Stimulated activated CD4-positive, alpha-beta T cell treated with anti-CD3 and anti-CD28 coated beads, Interleukin-4, amount 100 ng/mL, for 1 hour (primary cell): ENCODE measurements at places on chromosomes 13 and 19.
A peak's percentile ranks its signal among the peaks of the same experiment; 100 is the strongest.

DNA sequence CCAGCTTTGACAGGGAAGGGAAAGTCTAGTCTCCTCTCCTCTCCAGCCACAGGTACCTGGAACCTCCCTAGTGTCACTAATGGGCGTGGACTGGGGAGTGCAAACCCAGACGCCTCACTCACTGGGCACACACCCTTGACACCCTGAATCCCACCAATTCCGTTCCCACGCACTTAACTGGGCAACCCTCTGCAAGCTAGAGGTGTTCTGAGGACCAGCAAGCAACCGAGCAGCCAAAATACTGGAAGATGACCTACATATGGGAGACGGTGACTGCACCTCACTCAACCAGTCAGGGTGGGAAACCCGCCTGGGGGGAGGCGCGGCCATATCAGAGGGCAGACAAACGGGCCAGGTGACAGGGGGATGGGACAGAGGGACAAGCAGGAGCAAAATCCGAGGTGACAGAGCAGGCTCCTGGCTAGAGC lies 991 bp downstream of the ABHD17A start:
- DNase-seq: no peak

- DNase-seq: peak; percentile 78
Observed at GRCh38 chr19:48330012-48330681, 4.8 kb downstream of the EMP3 start.

DNA sequence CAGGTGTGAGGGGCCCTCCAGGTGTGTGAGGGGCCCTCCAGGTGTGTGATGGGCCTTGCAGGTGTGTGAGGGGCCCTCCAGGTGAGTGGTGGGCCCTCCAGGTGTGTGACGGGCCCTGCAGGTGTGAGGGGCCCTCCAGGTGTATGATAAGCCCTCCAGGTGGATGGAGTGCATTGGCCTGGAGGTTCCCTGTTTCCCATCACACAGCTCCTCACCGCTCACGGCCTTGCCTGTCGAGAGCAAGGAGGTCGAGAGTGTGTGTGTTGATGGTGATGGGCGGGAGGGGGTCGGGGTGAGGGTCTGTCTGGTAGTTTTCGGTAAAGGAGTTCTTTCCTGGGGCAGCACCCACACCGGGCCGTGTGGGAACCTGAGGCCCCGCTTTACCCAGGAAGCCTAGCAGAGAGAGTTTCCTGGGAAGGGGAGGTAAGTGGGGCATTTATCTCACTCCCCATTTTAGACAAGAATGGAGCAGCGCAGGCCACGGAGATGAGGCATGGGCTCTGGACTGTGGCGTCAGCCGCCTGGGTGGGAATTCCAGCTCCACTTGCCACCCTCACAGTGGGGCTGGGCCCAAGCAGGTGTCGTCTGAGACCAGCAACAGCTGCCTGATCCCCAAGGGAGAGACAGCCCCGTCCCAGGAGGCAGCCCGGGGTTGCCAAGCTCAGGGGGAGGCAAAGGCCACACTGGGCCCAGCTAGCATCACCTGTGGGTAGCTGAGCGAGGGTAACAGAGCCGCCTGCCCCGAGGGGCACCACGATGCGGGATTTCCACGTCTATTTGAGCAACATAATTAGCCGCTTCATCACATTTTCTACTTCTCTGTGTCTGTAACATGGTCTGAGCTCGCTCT lies 10.9 kb upstream of the GAS6 start:
- no peak for DNase-seq

DNA sequence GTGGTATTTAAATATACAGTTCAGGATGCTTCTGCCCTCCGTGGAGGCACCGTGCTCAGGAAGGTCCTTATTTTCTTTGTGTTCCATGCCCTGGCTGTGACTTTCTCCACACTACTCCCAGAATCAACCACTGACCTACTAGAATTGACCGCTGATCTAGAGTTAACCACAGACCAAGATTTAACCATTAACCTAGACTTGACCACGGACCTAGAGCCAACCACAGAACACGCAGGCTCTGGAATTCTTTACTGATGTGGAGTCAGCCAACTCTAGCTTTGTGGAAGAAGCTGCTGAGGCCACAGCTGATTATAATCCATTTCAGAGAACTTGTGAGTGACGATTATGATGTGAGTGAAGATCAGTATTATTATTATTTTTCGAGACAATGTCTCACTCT lies 18.0 kb downstream of the GTF2F2 start:
- DNase-seq: no peak

GRCh38 chr19:10269333-10270179 lies 1.4 kb upstream of the ICAM1 start:
- peak; percentile 88 for DNase-seq

- no peak for DNase-seq
Observed at GRCh38 chr13:97259798-97260714, 37.9 kb downstream of the MBNL2 start.

- no peak for DNase-seq
Observed at GRCh38 chr13:110431425-110432294, 124.6 kb downstream of the COL4A2 start.

DNA sequence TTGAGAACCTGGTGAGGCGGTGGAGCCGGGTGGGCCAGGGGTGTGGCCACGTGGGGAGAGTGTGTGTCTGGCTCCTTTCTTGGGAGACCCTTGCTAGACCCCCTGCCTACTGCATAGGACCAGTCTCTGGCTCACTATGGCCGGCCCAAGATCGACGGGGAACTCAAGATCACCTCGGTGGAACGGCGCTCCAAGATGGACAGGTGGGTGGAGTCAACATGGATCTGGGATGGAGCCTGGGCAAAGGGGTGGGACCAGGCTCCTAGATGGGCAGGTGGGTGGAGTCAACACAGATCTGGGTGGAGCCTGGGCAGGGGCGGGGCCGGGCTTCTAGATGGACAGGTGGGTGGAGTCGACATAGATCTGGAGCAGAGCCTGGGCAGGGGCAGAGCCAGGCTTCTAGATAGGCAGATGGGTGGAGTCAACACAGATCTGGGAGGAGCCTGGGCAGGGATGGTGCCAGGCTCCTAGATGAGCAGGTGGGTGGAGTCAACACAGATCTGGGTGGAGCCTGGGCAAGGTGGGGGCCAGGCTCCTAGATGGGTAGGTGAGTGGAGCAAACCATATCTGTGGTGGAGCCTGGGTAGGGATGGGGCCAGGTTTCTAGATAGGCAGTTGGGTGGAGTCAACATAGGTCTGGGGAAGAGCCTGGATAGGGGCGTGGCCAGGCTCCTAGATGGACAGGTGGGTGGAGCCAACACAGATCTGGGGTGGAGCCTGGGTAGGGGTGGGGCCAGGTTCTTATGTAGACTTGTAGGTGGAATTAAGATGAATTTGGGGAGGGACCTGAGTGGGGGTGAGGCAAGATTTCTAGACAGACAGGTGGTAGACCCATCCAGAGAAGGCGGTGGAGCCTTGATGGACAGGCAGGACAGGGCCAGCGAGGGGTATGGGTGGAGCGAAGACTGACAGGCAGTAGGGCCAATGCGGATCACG lies 56.5 kb downstream of the VAV1 start:
- peak; percentile 37 for DNase-seq

DNA sequence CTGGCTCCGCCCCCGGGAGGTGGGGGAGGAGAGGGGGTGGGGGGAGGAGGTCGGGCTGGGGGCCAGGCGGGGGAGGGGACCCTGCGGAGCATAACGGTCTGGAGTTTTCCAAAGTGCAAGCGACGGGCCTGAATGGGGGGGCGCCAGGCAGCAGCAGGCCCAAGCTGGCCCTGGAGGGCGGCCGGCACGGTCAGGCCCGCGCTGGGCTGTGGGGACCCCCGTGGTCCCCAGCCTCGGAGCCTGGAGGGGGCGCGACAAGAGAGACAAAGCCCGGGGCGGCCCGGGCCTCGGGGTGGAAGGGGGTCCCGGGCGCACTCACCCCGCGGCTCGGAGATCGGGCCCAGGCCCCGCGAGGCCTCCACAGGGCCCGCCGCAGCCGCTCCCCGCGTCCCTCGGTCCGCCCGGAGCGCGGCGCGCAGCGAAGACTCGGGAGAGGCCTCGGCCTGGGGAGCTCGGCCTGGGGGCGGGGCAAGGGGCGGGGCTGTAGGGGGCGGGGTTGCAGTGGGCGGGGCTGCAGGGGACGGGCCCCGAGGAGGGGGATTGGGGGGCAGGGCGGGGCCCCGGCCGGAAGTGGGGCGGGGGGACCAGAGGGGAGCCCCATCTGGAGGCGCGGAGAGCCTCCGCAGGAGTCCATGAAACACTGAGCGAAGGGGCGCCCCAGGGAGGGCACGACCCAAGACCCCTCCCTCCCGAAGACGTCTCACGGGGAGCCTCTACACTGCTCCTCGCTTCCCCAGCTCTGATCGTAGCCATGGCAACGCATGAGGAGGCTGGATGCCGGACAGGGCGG lies 47.6 kb downstream of the PTPRS start:
- DNase-seq: peak; percentile 58

DNA sequence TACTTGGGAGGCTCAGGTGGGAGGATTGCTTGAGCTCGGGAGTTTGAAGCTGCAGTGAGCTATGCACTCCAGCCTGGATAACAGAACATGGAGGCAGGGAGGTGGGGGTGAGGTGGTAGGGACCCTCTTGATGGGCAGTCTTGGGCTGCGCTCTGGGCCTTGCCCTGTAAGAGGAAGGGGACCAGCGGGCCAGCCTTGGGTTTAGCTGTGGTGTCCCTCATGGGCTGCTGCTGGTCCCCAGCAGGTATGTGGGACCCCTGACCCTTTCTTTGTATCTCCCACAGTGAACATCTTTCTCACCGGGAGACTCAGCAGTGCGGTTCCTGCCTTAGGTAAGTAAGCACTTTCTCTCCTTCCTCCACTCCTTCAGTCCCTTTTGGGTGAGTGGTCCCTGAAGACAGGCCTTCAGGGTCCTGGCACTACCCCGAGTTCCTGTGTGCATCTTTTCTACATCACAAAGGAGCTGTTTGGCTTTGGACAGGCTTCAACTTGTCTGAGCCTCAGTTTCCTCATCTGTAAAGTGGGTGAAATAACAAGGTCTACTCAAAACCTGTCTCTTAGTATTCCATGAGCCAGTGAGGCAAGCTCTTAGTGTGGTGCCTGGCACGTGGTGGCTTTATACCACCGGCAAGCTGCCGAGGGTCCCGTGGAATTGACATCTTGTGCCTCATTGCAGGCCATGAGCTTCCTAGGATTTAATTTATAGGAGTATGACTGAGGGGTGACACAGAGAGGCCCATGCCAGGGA lies 2.5 kb downstream of the LRP3 start:
- DNase-seq: no peak

GRCh38 chr13:24922387-24922744 lies 158.4 kb downstream of the RNF17 start:
- no peak for DNase-seq

GRCh38 chr13:113976711-113977684 lies 3.1 kb upstream of the C13orf46 start:
- DNase-seq: no peak

DNA sequence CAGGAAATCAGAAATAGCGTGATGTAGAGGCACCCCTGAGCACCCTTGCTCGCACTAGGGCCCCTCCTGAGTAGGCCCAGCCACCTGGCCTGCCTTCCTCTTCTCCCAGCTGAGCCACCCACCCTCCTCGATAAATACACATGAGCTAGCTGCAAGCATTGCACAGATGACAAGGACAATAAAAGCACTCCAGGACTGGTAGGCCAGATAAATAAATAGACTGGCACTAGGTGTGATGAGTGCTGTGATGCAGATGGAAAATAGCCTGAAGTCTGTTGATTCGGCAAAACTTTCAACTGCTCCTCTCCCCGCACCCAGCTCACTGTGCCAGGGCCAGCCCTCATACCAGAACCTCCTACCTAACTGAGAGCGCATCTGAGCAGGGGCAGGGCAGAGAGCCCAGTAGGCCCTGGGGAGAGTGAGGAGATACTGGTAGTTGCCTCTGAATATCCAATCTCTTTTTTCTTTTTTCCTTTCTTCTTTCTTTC lies 54.5 kb upstream of the GPI start:
- DNase-seq: no peak

GRCh38 chr13:112574416-112574815 lies 13.5 kb downstream of the TUBGCP3 start:
- DNase-seq: no peak

GRCh38 chr13:91272235-91272777 lies 75.2 kb upstream of the MIR17HG start:
- no peak for DNase-seq

DNA sequence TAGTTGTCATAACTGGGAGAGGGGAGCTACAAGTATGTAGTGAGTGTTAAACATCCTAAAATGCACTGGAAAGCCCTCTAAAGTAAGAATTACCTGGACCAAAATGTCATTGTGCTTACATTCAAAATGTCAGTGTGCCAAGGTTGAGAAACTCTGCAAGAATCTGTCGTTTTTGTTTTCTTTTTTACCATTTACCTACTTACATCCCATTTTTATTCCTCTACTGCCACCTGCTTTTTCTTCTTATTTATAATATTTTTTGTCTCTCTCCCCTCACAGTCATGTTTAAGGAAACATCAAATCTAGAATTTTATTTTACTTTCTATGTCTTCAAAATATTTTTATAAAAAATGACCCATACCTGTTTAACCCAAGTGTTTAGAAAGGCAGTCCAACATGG lies 226.4 kb downstream of the PCDH17 start:
- no peak for DNase-seq

DNA sequence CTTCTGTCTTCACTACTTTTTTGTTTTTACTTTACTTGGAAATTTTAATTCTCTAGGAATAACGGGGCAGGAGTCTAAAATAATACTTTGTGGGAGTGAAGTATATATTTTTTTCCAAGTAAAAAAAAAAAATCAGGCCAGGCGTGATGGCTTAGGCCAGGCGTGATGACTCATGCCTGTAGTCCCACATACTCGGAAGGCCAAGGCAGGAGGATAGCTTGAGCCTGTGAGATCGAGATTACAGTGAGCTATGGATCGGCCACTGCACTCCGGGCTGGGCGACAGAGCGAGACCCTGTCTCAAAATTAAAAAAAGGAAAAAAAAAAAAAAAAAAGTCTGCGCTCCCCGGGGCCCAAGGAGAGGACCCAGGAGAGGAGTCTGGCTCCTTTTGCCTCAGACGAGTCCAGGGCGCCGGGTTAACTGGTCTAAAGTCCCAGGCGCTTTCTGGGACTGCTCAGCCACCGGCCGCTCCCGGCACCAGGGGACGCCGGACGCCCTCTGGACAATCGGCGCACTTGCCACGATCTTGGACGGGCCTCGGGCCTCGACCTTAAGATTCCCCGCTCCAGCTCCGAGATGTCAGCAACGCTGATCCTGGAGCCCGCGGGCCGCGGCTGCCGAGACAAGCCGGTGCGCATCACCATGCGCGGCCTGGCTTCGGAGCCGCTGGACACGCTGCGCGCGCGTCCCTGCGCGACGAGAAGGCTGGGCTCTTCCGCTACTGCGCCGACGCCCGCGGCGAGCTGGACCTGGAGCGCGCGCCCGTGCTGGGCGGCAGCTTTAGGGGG lies 2.7 kb upstream of the ZFP82 start:
- DNase-seq: no peak

- no peak for DNase-seq
Observed at GRCh38 chr19:54106716-54107115, 4.1 kb downstream of the NDUFA3 start.

- no peak for DNase-seq
Observed at GRCh38 chr13:31913459-31913858, 118.1 kb upstream of the FRY start.
